ENCODE measurements at places on chromosomes 16 and 17.

DNA sequence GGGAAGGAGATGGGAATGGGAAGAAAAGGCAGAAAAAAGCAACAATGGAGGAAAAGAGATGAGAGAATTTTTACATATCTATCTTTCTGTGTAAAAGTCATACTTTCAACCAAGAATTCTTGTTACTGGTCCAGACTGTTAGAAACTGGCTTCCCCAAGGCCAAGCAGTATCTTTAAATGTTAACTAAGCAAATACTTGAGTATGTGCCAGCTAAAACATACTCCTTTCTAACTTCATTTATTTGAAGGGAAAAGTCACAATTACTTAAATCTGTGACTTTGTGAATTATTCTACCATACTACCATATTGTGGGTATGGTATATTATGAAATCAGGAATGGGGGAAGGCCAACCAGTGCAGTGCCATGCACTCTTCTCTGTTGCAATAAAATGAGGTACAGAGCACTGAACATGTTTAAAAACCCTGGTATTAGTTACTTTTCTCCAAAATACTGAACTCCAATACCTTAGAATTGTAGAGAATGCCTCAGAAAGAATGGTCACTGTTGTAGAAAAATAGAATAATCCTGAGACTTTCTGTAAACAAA is 92.3 kb upstream of the C17orf78 start:
- no peaks in the 10 kb centered on the region for H3K27me3 ChIP-seq
- DNase-seq: no peak
- no peaks in the 10 kb centered on the region for H3K4me1 ChIP-seq
- H3K36me3 ChIP-seq: no peaks in the 10 kb centered on the region

DNA sequence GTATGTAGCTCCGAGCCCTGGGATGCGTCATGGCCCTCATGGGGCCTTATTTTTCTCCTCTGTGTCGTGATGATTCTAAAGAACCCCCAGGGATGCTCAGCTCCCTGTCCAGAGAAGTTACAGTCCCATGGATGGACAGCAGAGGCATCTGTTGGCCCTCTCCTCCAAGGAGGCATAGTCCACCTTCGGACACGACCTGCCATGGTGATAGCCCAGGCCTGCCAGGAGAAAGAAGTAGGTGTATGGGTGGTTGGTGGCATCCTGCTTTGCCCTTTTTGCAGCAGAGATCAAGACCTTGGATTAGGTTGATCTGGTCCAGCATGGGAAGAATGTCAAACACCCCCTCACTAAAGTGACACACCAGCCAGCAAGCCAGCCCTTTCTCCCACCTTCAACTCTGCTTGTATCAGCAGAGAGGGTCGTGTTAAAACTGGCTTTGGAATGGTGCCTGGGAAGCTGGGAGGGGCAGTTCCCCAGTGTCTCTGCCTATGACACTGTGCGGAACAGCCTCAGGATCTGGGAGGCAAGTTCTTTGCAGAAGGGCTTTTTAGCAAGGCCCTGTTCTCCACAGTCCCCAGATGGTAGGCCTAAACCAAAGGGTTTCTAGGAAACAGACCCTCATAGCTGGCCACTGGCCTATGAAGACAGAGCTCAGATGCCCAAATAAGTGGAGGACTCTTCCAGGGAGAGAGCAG is 259.9 kb upstream of the RPL38 start:
- no peak for DNase-seq
- no peaks in the 10 kb centered on the region for H3K4me1 ChIP-seq
- no peaks in the 10 kb centered on the region for H3K27me3 ChIP-seq

DNA sequence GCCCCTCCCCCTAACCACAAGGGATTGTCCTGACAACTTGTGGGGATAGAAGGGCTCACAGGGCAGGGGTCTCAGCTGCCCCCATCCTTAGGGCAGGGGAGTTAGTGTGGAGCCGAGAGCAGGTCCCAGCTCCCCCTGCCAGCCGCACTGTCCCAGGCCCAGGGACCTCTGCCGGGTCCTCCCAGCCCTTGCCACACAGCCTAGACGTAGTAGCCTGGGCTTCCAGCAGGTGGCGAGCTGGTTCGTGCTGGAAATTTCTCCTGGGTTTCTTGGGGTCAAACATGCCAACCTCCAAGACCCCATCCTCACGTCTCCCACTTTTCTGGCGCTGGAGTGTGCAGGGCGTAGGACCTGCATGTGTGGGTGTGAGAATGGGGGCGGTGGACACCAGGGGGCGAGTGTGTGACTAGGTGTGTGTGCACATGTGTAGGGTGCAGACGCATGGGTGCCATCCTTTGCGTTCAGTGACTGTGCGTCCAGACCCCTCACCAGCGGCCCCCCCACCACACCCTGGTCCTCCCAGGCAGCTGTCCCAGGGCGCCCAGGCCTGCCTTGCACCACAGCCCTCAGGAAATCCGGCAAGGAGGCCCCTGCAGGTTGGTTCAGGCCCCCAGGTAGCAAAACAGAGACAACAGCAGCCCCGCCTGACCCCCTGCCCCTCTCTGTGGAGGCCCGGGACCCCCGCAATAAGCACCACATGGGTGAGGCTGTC is 29.5 kb downstream of the SBK1 start:
- peaks cover 5% of the 10 kb centered on the region for H3K4me1 ChIP-seq
- DNase-seq: no peak
- H3K27me3 ChIP-seq: no peaks in the 10 kb centered on the region
- H3K36me3 ChIP-seq: peaks cover 14% of the 10 kb centered on the region

DNA sequence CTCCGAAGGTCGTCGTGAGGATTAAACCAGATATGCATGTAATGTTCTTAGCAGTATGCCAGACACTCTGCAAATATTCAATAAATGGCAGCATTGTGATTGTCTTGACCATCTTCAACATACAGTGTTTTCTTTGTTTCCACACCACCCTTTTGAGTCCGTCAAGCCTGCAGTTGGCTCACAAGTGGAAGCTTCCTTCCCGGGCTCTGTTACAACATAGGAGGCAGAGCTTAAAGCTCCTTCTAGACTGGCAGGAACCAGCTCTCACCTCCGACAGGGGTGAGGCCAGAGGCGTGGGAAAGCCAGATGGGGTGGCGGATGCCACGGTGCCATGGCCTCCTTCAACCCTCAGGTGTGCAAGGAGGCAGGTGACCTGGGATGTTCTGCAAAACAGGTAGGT is 138.3 kb downstream of the FOXL1 start:
- no peak overlapping the region for H3K4me3 ChIP-seq
- DNase-seq: no peak
- H3K4me1 ChIP-seq: no peaks in the 10 kb centered on the region
- H3K27me3 ChIP-seq: no peaks in the 10 kb centered on the region

DNA sequence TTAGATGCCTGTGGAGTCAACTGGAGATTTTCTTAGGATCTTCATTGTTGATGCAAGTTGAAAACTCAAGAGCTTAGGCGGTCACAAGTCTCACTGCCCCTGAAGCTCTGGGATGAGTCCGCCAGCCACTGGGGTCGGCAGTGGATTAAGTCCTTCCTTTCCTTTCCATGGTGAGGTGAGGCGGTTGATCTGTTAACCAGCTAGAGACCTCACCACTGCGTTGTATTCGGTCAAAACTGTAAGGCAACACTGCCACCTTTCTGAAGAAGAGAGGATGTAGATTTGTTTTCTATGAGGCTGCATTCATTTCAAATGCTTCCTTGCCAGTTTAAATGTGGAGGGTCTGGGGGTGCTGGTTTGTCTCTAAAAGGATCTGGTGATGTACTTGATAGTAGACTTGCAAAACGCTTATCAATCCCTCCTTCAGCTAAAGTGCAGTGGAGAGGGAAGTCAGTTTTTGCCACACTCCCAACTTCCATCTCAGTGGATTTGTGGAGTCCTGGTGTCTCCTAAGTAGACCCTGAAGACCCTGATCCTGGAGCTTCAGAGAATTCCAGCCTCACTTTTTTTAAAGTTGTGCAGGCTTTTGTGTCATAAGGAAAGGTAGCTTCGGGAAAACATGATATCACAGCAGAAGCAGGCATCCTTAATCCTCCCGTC is 1.7 kb downstream of the MYOCD start:
- no peaks in the 10 kb centered on the region for H3K27me3 ChIP-seq
- H3K27ac ChIP-seq: no peak overlapping the region
- DNase-seq: no peak
- no peaks in the 10 kb centered on the region for H3K4me1 ChIP-seq
- H3K4me3 ChIP-seq: no peak overlapping the region

GRCh38 chr17:33864758-33865229 is 390.3 kb upstream of the CCL2 start:
- no peak overlapping the region for H3K27ac ChIP-seq
- DNase-seq: no peak
- no peaks in the 10 kb centered on the region for H3K36me3 ChIP-seq
- H3K4me3 ChIP-seq: no peak overlapping the region

DNA sequence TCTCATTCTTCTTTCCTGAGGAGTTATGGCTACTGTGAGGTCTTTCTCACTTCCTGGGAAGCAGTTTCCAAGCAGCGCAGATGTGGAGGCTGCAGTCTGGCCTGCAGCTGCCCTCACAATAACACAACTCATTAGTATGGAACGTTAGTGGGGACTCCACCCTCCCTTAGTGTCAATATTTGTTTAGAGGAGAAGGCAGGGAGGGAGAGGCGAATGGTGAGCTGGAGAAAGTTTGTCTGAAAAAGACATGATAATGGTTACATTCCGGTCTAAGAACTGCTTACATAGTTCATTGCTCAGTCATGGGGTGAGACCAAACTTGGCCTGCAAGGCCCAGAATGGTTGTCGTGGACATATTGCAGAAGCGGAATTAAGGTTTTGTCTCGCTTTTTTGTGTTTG is 170.2 kb downstream of the HS3ST3B1 start:
- no peaks in the 10 kb centered on the region for H3K27me3 ChIP-seq
- no peak overlapping the region for H3K4me3 ChIP-seq
- H3K27ac ChIP-seq: no peak overlapping the region
- H3K36me3 ChIP-seq: no peaks in the 10 kb centered on the region
- no peaks in the 10 kb centered on the region for H3K4me1 ChIP-seq
